ENCODE measurements at places on chromosomes 1 and 21. TPM values are rescaled to one million over a fixed set of nuclear protein-coding genes. Genes with fewer than 3 reads are reported as not detected.

GRCh38 chr1:24502065-24502708 is 449 bp upstream of the RCAN3 start:
- peak overlapping the region; percentile 93 for H3K27ac ChIP-seq
- peak overlapping the region; percentile 84 for H3K4me3 ChIP-seq
- peak; percentile 88 for DNase-seq
- no peaks in the 10 kb centered on the region for H3K36me3 ChIP-seq

DNA sequence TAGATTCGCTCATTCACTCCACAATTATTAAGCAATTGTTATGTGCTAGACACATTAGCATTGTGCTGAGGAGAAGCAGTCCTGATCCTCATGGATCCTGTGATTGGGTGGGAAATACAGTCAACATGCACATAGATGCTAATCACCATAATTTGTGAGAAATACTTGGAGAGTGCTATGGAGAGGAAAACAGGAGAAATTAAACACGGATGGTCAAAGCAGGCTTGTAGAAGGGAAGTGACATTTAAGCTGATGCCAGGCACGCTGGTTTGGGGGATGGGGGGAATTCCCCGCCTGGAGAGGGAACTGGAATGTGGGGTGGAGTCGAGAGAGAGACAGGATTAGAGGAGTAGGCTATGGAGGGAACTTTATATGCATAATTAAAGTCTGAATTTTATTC is 52.2 kb upstream of the L1TD1 start:
- H3K4me3 ChIP-seq, result no peak overlapping the region
- H3K27me3 ChIP-seq, result no peaks in the 10 kb centered on the region
- no peak for DNase-seq
- H3K4me1 ChIP-seq, result no peaks in the 10 kb centered on the region

GRCh38 chr1:41428738-41429640 is 55.5 kb downstream of the EDN2 start:
- H3K27ac ChIP-seq, result no peak overlapping the region
- no peaks in the 10 kb centered on the region for H3K36me3 ChIP-seq
- H3K27me3 ChIP-seq, result peaks cover 5% of the 10 kb centered on the region
- H3K4me1 ChIP-seq, result no peaks in the 10 kb centered on the region
- DNase-seq, result no peak

Gene FAM151A
- not detected for polyA plus RNA-seq

DNA sequence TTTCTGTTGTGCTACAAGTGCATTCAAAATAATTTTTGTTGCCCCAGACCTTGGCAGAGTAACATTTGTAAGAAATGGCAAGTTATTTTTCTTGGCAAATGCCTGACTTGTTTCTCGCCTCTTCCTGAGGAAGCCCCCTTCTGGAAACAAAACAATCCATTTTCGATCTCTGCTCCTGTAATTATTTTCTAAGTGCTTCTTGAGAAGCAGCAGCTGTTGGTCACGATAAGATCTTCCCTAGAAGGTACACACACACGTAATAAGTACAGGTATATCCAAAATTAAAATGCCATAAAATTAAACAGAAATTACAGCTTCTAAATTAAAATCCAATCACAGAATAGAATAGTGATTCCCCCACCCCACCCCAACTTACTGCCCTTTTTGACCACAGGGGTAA is 47.3 kb downstream of the LPGAT1 start:
- no peak overlapping the region for H3K27ac ChIP-seq
- no peak overlapping the region for H3K4me3 ChIP-seq
- no peaks in the 10 kb centered on the region for H3K27me3 ChIP-seq
- DNase-seq, result no peak
- no peaks in the 10 kb centered on the region for H3K4me1 ChIP-seq

GRCh38 chr1:92929461-92929860 is 31.8 kb downstream of the DIPK1A start:
- no peak overlapping the region for H3K4me3 ChIP-seq
- H3K27me3 ChIP-seq, result no peaks in the 10 kb centered on the region
- no peak overlapping the region for H3K27ac ChIP-seq
- H3K4me1 ChIP-seq, result peaks cover 17% of the 10 kb centered on the region
- no peaks in the 10 kb centered on the region for H3K36me3 ChIP-seq
- no peak for DNase-seq

GRCh38 chr21:43196826-43197225 is 28.0 kb downstream of the CRYAA start:
- H3K36me3 ChIP-seq, result no peaks in the 10 kb centered on the region
- no peak for DNase-seq
- H3K4me3 ChIP-seq, result no peak overlapping the region
- H3K27ac ChIP-seq, result no peak overlapping the region

Gene PLA2G5
- polyA plus RNA-seq, result not detected

GRCh38 chr1:84159533-84160240 is 15.6 kb downstream of the PRKACB start:
- H3K36me3 ChIP-seq, result no peaks in the 10 kb centered on the region
- no peaks in the 10 kb centered on the region for H3K27me3 ChIP-seq
- no peak for DNase-seq

GRCh38 chr1:93801471-93801870 is 77.5 kb downstream of the DNTTIP2 start:
- H3K4me3 ChIP-seq, result no peak overlapping the region
- H3K4me1 ChIP-seq, result no peaks in the 10 kb centered on the region
- H3K27ac ChIP-seq, result no peak overlapping the region
- H3K36me3 ChIP-seq, result no peaks in the 10 kb centered on the region

DNA sequence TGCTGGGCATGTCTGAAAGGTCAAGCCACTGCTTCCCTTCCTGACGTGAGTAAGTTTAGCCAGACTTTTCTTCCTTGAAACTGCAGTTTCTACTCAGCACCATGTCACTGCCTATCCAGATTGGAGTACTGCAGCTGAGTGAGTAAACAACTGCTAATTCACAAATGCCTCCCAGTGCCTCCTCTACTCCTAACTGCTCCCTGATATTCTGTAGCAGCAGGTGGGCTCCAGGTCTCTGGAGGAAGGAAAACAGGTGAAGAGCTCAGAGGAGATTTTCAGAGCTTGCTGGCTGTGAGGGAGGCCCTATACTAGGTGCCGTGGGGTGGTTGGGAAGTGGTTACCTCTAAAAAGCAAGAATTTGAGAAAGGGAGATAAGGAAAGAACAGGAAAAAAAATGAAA is 96.5 kb downstream of the KIF14 start:
- no peak overlapping the region for H3K27ac ChIP-seq
- no peak for DNase-seq
- H3K27me3 ChIP-seq, result no peaks in the 10 kb centered on the region
- H3K4me3 ChIP-seq, result no peak overlapping the region
- H3K4me1 ChIP-seq, result peaks cover 4% of the 10 kb centered on the region

DNA sequence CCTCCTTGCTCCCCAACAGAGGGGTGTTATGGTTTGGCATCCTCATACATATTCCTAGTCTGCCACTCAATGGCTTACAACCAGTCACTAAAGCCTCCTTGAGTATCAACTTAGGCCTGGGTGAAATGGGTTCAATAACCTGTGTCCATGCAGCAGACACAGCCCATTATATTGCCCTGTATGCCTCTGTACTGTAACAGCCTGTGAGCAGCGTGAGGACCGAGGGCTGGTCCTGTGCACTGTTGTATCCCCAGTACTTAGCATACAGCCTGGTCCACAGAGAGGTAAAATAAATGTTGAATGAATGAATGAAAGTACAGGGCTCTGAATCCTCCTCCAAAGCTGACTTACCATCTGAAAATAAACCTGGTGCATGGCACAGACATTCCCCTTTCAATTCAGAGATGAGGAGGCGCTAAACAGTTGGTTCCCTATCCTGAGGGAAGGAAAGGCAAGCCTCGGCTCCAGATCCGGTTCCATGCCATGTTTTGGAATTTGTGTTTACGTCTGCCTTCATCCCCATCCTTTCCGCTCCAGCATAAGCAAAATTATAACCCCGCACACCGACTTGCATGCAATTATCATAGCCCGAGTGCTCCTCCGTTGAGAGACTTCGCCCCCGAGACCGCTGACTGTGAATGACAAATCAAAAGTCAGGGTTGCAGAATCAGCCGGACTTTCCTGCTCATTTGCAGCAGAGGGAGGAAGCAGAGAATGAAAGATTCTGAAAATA is 45.0 kb upstream of the DNAJC6 start:
- H3K27me3 ChIP-seq, result peaks cover 4% of the 10 kb centered on the region
- H3K4me1 ChIP-seq, result peaks cover 15% of the 10 kb centered on the region
- DNase-seq, result no peak
- H3K27ac ChIP-seq, result no peak overlapping the region
- H3K4me3 ChIP-seq, result no peak overlapping the region

Gene DNAJC16
- polyA plus RNA-seq, result 5.1 TPM

DNA sequence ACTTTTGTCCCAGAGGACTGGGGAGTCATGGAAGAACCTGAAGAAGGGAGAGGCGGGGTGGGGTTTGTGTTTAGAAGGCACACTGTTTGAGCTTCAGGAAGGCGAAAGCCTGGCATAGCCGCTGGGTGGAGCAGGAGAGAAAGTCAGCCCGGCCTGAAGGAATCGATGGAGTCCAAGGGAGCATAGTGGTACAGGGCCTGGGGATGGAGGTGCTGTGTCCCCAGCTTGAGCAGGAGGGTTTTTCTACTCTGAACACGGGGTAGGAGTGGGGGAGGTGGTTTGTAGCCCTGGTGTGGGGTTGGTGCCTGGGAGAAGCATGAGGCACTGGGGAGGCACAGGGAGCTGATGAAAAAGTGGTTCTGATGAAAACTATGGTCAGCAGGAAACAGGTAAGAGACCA is 4.7 kb upstream of the CCDC24 start:
- H3K36me3 ChIP-seq, result no peaks in the 10 kb centered on the region
- no peak for DNase-seq
- no peaks in the 10 kb centered on the region for H3K27me3 ChIP-seq
- no peak overlapping the region for H3K4me3 ChIP-seq
- H3K27ac ChIP-seq, result no peak overlapping the region

- peaks cover 11% of the 10 kb centered on the region for H3K4me1 ChIP-seq
- H3K4me3 ChIP-seq, result no peak overlapping the region
- H3K27ac ChIP-seq, result no peak overlapping the region
Measured at GRCh38 chr1:158329733-158330132, 1.6 kb downstream of the CD1B start.

DNA sequence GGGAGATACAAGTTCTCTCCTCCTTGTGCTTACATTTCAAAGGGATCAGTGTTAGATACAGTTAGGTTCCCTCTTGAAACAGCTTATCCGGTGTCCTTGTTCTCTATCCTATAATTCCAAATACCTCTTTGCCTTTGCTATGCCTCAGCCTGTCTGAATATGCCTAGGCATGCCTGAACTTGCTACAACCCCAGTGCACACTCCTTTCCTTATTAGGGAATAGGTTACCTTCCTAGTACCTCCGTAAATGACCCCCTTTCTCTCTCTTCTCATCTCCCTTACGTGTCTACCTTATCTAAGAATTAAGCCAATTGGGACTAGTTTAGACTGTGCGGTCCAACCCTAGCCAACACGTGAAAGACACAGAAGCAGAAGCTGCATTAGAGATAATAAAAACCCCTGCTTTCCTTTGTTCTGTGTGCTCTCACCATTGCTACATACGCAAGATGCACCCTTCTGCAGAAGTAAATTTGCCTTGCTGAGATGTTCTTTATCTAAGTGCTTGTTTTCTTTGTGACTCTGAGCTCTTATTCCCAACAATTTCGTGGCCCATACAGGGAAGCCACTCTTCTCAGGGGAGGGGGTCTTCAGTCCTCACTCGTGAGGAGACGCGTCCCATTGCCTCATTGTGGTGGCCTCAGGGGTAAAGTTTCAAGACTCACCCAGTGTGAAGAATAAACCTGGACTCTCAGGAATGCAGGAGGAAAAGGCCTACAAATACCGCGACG is 802.1 kb downstream of the PLA2G4A start:
- no peaks in the 10 kb centered on the region for H3K4me1 ChIP-seq
- no peak overlapping the region for H3K4me3 ChIP-seq
- DNase-seq, result no peak
- no peaks in the 10 kb centered on the region for H3K36me3 ChIP-seq
- H3K27ac ChIP-seq, result no peak overlapping the region
- H3K27me3 ChIP-seq, result no peaks in the 10 kb centered on the region

- H3K4me3 ChIP-seq, result no peak overlapping the region
- no peaks in the 10 kb centered on the region for H3K4me1 ChIP-seq
- no peaks in the 10 kb centered on the region for H3K27me3 ChIP-seq
- H3K27ac ChIP-seq, result no peak overlapping the region
- no peak for DNase-seq
Measured at GRCh38 chr1:162736184-162736583, 54.3 kb upstream of the HSD17B7 start.

- no peaks in the 10 kb centered on the region for H3K4me1 ChIP-seq
- DNase-seq, result no peak
- H3K4me3 ChIP-seq, result no peak overlapping the region
- H3K27me3 ChIP-seq, result peaks cover 7% of the 10 kb centered on the region
- H3K27ac ChIP-seq, result no peak overlapping the region
- no peaks in the 10 kb centered on the region for H3K36me3 ChIP-seq
Measured at GRCh38 chr1:110125810-110126209, 13.6 kb downstream of the UBL4B start.

DNA sequence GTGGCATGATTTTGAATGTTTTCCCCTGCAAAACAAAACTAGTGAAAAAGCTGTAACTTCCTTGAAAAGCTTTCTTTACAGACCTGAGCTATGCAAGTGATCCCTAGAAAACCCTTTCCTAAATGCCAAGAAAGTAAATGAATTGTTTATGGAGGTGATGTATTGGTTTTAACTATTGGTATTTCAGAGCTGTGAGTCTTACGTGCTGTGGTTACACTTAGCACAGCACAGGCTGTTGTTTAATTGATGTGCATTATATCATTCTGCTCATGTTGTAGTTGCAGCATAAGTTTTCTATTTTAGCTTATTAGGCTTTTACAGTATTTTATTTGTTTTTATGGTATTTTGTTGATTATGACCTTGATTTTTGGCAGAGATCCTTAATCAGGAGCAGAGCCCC is 74.1 kb upstream of the DYNLT5 start:
- H3K27me3 ChIP-seq, result no peaks in the 10 kb centered on the region
- no peaks in the 10 kb centered on the region for H3K4me1 ChIP-seq
- H3K36me3 ChIP-seq, result no peaks in the 10 kb centered on the region
- DNase-seq, result no peak
- H3K4me3 ChIP-seq, result no peak overlapping the region
- H3K27ac ChIP-seq, result no peak overlapping the region

DNA sequence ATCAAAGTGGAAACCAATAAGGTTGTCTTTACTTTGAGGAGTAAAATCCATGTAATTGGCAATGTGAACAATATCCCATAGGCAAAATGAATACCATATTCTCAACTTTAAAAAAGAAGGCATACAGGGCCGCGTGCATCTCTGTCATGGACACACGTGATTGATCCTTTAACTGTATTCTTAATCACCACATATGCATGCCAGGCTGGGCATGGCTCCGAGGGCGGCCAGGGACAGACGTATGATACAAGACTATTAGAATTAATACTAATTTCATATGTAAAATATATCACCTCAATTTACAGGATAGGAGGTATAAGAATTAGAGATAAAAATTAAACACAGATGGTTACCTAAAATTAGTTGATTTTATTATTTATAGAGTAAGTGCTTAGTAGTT is 11.2 kb downstream of the RGS21 start:
- H3K27ac ChIP-seq, result no peak overlapping the region
- H3K4me1 ChIP-seq, result no peaks in the 10 kb centered on the region
- H3K36me3 ChIP-seq, result no peaks in the 10 kb centered on the region
- DNase-seq, result no peak
- H3K27me3 ChIP-seq, result no peaks in the 10 kb centered on the region
- H3K4me3 ChIP-seq, result no peak overlapping the region
